Right lobe of liver (tissue), 6 donors: ENCODE measurements at places on chromosomes 7 and 10.

GRCh38 chr10:74419958-74420375 is 268.9 kb downstream of the ADK start:
- no peak for DNase-seq

DNA sequence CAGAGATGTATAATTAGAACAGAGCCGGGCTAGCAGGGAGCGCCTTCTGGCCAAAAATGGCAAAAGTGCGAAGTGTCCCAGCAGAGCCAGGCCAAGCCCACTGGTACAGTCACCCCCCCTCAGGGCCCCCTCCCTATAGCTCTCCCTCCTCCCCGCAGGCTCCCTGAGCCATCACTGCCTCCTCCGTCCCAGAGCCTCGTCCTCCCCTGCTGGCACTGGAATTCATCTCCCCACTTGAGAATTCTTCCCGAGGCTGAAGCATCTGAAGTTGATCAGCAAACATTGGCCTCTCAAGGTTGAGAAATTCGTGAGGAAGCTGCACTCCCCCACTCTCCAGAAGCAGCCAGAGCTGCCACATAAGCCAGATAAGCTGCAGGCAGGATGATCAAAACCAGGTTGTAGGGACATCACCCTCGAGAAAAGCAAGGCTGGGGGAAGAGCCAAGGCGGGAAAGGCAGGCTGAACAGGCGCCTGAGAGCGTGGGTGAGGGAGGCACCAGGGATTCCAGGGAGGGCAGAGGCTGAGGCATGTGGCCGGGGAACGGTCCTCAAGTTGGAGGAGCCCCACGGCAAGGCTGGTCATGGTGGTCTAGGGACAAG is 23.4 kb downstream of the CAMK2G start:
- no peak for DNase-seq

DNA sequence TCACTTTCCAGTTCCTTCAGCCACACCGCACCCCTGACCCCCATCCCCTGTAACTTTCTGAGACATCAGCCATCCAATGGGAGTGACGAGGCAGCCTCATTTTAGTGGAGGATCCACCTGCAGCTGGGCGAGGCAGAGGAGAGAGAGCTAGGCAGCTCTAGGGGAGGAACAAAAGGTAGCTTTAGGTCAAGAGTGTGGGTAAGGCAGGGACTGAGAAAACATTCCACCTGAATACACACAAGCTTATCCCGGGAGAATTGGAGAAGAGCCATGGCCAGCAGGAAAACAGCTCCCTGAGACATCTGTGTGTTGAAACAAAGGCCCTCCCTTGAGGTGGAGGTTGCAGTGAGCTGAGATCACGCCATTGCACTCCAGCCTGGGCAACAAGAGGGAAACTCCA is 6.7 kb upstream of the KLRG2 start:
- DNase-seq = no peak

DNA sequence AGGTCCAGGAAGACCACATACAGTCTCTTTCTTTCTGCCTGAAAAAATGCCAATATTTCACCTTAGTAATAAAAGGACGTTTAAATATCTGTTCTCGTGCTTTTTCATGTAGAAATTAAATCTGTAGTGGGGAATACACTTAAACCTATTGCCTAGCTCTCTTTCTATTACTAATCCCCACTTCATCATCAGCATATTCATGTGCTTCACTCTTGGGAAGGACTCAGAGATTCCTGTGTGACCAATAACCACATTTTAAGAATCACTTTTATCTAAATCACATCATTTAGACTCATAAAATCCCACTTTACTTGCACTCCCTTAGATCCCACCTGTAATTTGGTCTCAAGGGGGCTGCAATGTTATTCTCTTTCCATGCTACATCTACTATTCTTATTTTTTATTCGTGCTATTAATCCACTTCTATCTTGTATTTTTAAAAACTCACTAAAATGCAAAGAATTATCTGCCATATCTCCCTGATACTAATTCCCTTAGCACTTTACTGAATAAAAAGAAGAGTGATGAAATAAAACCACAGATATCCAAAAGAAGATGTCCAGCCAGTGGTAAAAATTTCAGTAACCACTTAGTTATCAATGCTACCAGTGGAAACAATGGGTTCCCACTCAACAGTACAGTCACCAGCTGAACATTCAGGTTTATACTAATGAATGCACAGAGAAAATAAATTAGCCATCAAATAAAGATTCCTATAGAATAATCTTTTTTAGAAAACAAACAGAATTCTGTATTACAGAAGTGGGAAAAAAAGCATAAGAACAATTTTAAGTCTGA is 102.1 kb downstream of the PPP1R17 start:
- no peak for DNase-seq
